ENCODE measurements at places on chromosomes 4 and X.

DNA sequence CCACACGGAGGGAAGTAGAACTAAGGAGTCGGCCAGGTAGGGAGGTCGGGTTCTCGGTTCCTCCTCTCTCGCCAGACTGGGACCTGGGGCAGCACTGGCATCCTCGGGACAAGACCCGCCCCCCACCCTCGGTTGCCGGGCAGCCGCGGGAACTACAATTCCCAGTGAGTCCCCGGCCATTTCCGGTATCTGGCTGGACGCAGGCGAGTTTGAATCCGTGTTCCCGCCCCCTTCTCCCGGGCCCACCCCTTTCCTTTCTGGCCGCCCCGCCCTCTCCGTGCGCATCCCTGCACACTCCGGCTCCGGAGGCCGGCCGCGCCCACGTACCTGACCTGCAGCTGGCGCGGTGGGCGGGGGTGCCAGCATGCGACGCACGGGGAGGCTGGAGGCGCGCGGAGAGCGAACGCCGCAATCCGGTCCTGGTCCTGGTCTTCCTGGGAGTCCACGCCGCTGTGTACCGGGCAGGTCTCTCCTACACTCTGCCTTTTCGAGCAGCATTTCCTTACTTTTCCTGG lies 10.2 kb upstream of the DLG3 start:
- peak; percentile 83 for DNase-seq

GRCh38 chr4:140257461-140258305 lies 103.7 kb upstream of the MAML3 start:
- peak; percentile 21 for DNase-seq

- DNase-seq, result no peak
These were observed 41.0 kb downstream of the CEP44 start for GRCh38 chr4:174324725-174325124.

GRCh38 chr4:5166377-5166776 lies 115.1 kb downstream of the STK32B start:
- DNase-seq, result no peak

- DNase-seq, result no peak
These were observed 37.5 kb upstream of the EDA2R start for GRCh38 chrX:66676413-66676812.

DNA sequence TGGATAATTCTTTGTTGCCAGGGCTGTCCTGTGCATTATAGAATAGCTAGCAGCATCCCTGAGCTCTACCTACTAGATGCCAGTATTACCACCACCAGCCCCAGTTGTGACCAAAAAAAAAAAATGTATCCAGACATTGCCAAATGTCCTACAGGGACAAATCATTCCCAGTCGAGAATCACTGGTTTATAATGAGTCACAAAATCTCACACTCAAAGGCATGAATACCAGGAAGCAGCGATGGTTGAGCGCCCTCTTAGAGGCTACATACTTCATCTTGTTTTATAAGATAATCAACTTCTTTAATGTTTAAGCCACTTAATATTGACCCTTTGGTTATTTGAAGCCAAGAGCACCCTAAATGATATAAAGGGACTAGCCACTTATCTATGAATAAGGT lies 297.3 kb downstream of the DHX15 start:
- no peak for DNase-seq
